Fibroblast of the aortic adventitia (primary cell): ENCODE measurements at places on chromosomes 5 and 9. TPM values are rescaled to one million over a fixed set of nuclear protein-coding genes. Genes with fewer than 3 reads are reported as not detected.

PCDHA7 gene
- 0.18 and 0.41 TPM in 2 replicates for total RNA-seq

ATP10B gene
- not detected in 2 replicates for total RNA-seq

RELL2 gene
- 2.6 and 6.6 TPM in 2 replicates for total RNA-seq

MEGF9 gene
- 10.7 and 14.1 TPM in 2 replicates for total RNA-seq

ASPN gene
- 14.6 and 65.8 TPM in 2 replicates for total RNA-seq

SAXO1 gene
- total RNA-seq: 0.08 and 0.18 TPM in 2 replicates

CDKN2A gene
- total RNA-seq: 21.8 and 59.9 TPM in 2 replicates

OGN gene
- total RNA-seq: 140 and 166 TPM in 2 replicates

PCDHGA8 gene
- total RNA-seq: 2.5 and 3.8 TPM in 2 replicates

SPATA31C1 gene
- total RNA-seq: not detected in 2 replicates

PDGFRB gene
- total RNA-seq: 111 and 180 TPM in 2 replicates

C1QTNF2 gene
- total RNA-seq: 0.57 and 2.0 TPM in 2 replicates

KIF4B gene
- not detected in 2 replicates for total RNA-seq

PCDHGB3 gene
- 7.7 and 9.6 TPM in 2 replicates for total RNA-seq

EQTN gene
- not detected in 2 replicates for total RNA-seq

CDH18 gene
- 2.2 and 16.6 TPM in 2 replicates for total RNA-seq

ARID3C gene
- 0.09 and 0.74 TPM in 2 replicates for total RNA-seq

PANK3 gene
- total RNA-seq: 35.3 and 37.5 TPM in 2 replicates

PCDHGC5 gene
- total RNA-seq: 7.0 and 10.5 TPM in 2 replicates

QRFP gene
- not detected in 2 replicates for total RNA-seq

MSX2 gene
- under 0.01 and 0.82 TPM in 2 replicates for total RNA-seq

SEMA5A gene
- 13.9 and 57.0 TPM in 2 replicates for total RNA-seq

NR2F1-AS1 gene
- 11.8 and 23.7 TPM in 2 replicates for total RNA-seq

CSF1R gene
- under 0.01 and 0.16 TPM in 2 replicates for total RNA-seq

IRX4 gene
- total RNA-seq: not detected in 2 replicates

C9 gene
- total RNA-seq: not detected in 2 replicates

IFNA2 gene
- total RNA-seq: not detected in 2 replicates

ARL14EPL gene
- 0.18 TPM in 1 of 2 replicates, not detected in the other for total RNA-seq

OCLN gene
- total RNA-seq: 1.1 and 3.0 TPM in 2 replicates

SPATA6L gene
- 0.25 and 1.2 TPM in 2 replicates for total RNA-seq

PCDH1 gene
- 0.90 and 3.2 TPM in 2 replicates for total RNA-seq

FANCC gene
- total RNA-seq: 5.5 and 15.9 TPM in 2 replicates

IL6ST gene
- 696 and 1,116 TPM in 2 replicates for total RNA-seq

HINT1 gene
- total RNA-seq: 132 and 152 TPM in 2 replicates

MEGF10 gene
- not detected in 2 replicates for total RNA-seq

CD72 gene
- 1.1 and 1.9 TPM in 2 replicates for total RNA-seq
